ENCODE measurements at places on chromosomes 6 and 20. TPM values are rescaled to one million over a fixed set of nuclear protein-coding genes. Genes with fewer than 3 reads are reported as not detected.

DNA sequence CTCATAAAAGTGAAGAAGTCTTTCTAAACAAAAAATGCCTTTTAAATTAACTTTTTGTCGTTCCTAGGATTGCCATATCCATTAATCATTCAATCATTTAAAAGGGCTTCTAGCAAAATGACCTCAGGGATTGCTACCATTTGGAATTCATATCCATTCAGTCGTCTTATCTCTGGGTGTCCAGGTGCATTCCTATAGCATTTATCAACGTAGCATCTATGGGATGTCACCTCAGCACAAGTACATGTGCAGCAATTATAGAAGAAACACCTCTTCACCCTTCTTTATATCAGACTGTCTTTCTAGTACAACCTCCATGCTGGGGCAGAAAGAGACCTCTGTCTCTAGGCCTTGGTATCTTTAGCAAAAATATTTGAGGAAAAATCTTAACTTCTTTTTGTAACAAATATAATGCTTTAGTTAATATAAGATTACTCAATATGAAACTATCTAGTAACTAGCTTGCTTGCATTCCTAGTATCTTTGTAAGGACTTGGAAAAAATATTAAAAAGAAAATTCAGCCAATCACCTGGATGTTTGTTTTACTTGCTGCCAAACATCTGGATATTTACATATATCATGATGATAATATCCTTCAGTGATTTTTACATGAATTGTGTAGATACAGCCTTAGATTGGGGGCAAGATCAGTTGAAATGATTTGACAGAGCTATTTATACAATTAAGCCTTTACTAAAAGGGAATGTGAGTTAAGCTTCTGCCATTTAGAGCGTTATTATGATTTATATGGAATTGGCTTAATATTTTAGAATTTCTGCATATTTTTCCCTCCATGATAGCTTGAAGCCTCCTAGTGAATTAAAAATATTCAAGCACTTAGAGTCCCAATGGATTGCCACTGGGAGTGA is 356.8 kb downstream of the HDGFL1 start:
- H3K4me3 ChIP-seq: no peak overlapping the region
- no peaks in the 10 kb centered on the region for H3K4me1 ChIP-seq
- DNase-seq: no peak
- H3K27me3 ChIP-seq: no peaks in the 10 kb centered on the region
- no peaks in the 10 kb centered on the region for H3K36me3 ChIP-seq

- H3K27me3 ChIP-seq: no peaks in the 10 kb centered on the region
- no peaks in the 10 kb centered on the region for H3K36me3 ChIP-seq
- no peak overlapping the region for H3K27ac ChIP-seq
- DNase-seq: no peak
- no peaks in the 10 kb centered on the region for H3K4me1 ChIP-seq
- no peak overlapping the region for H3K4me3 ChIP-seq
These were observed 134.3 kb downstream of the ISM1 start for GRCh38 chr20:13355411-13355810.

DNA sequence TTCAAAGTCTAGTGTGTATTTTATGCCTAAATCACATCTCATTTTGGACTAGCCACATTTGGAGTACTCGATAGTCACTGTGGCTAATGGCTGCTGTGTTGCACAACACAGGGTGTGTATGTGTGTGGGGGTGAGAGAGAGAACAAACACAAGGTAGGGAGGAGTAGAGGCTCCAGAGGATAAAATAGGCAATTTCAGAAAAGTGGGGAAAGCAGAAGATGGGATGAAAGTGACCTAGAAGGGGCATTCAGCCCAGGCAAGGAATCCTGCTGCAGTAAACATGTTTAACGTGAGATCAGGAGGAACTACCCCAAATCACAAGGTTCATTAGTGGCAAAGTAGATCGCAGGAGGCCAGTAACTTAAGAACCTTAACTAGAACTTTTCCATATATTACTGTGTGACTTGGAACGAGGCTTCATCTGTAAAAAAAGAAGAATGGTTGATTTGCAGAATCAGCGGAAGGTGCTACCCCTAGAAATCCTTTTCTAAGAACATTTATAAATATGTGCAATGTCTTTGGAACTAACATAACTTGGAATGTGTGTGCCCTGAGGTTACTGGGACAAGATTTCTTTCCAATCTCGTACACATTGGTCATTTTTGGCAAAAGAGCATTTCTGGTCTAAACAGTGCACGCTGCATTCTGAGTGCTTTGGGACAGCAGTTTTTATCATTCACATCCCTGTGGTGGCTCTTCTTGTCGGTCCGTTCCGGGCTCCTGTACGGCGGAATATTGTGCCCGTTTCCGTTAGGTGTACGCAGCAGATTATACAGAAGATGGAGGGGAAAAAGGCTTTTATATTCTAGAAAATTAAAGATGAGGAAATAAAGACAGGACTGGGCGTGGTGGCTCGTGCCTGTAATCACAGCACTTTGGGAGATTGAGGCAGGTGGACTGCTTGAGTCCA is 2.6 kb downstream of the DUSP22 start:
- DNase-seq: no peak
- H3K27me3 ChIP-seq: no peaks in the 10 kb centered on the region
- H3K27ac ChIP-seq: peak overlapping the region; percentile 100
- H3K4me1 ChIP-seq: peaks cover 65% of the 10 kb centered on the region
- peak overlapping the region; percentile 63 for H3K4me3 ChIP-seq

- no peak for DNase-seq
- H3K4me1 ChIP-seq: no peaks in the 10 kb centered on the region
- no peak overlapping the region for H3K4me3 ChIP-seq
- H3K36me3 ChIP-seq: no peaks in the 10 kb centered on the region
- no peak overlapping the region for H3K27ac ChIP-seq
These were observed 24.0 kb upstream of the HDAC2 start for GRCh38 chr6:113994934-113995342.

Gene YIPF3
- 43.0 TPM for total RNA-seq

Gene GATA5
- not detected for total RNA-seq
